ENCODE measurements at places on chromosomes 7 and 10.

- no peak overlapping the region for H3K27ac ChIP-seq
- no peaks in the 10 kb centered on the region for H3K36me3 ChIP-seq
- DNase-seq = no peak
- H3K4me3 ChIP-seq = no peak overlapping the region
Observed at GRCh38 chr10:18690541-18690940, 31.3 kb downstream of the ARL5B start.

GRCh38 chr7:92244808-92245486, 767 bp downstream of the KRIT1 start:
- no peaks in the 10 kb centered on the region for H3K27me3 ChIP-seq
- peaks cover 3% of the 10 kb centered on the region for H3K36me3 ChIP-seq
- peak overlapping the region; percentile 95 for H3K4me3 ChIP-seq
- peak overlapping the region; percentile 98 for H3K27ac ChIP-seq

- H3K36me3 ChIP-seq = peaks cover 4% of the 10 kb centered on the region
- H3K4me1 ChIP-seq = peaks cover 32% of the 10 kb centered on the region
- DNase-seq = no peak
- H3K27me3 ChIP-seq = no peaks in the 10 kb centered on the region
Observed at GRCh38 chr7:105532709-105533460, 884 bp downstream of the RINT1 start.

DNA sequence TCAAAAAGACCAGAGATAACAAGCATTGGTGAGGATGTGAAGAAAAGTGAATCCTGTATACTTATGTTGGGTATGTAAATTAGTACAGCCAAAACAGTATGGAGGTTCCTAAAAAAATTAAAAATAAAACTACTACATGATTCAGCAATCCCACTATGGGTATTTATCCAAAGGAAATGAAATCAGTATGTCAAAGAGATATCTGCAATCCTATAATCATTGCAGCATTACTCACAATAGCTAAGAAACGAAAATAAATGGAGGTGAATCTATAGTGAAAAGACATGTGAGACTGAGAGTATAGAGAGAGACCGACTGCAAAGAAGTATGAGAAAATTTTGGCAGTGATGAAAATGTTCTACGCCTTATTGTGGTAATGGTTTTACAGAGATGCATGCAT, 139.2 kb upstream of the TMEM168 start:
- DNase-seq = no peak
- H3K4me3 ChIP-seq = no peak overlapping the region
- H3K4me1 ChIP-seq = peaks cover 6% of the 10 kb centered on the region
- H3K36me3 ChIP-seq = peaks cover 9% of the 10 kb centered on the region
- H3K27ac ChIP-seq = no peak overlapping the region

DNA sequence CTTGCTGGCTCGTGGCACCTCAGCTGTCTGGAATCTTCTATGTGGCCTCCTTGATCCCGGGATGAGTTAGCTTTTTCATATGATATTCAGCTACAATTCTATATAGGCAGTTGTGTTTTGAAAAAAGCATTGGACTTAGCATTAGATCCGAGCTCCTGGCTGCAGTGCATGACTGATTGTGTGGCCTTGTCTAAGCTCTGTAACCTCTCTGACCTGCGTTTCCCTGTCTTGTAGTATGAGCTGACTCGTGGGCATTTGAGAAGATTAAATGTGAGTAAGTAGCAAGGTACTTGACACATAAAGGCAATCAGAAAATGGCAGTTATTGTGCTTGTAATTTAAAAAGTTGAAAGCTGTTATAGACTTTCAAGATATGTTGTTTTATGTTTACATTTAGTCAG, 85.9 kb downstream of the CCNY start:
- DNase-seq = no peak
- no peaks in the 10 kb centered on the region for H3K27me3 ChIP-seq
- no peak overlapping the region for H3K4me3 ChIP-seq
- peaks cover 37% of the 10 kb centered on the region for H3K4me1 ChIP-seq
- H3K27ac ChIP-seq = no peak overlapping the region

DNA sequence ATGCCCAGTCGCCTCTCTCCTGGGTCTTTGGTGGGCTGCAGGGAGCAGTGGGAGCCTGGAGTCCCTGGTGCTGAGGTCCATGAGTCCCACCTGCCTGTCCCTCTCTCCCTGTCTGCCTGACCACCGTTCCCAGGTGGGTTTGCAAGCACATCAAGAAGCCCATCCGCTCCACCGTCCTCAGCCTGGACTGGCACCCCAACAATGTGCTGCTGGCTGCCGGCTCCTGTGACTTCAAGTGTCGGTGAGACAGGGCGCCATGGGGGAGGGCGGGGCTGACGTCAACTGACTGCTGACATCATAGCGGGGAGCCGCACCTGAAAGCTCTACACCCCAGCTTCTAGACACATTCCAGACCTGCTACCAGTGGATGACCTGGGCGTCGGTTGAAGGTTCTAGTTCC, 15.2 kb downstream of the ARPC1B start:
- peaks cover 59% of the 10 kb centered on the region for H3K36me3 ChIP-seq
- no peak overlapping the region for H3K4me3 ChIP-seq
- peaks cover 54% of the 10 kb centered on the region for H3K4me1 ChIP-seq
- no peaks in the 10 kb centered on the region for H3K27me3 ChIP-seq

DNA sequence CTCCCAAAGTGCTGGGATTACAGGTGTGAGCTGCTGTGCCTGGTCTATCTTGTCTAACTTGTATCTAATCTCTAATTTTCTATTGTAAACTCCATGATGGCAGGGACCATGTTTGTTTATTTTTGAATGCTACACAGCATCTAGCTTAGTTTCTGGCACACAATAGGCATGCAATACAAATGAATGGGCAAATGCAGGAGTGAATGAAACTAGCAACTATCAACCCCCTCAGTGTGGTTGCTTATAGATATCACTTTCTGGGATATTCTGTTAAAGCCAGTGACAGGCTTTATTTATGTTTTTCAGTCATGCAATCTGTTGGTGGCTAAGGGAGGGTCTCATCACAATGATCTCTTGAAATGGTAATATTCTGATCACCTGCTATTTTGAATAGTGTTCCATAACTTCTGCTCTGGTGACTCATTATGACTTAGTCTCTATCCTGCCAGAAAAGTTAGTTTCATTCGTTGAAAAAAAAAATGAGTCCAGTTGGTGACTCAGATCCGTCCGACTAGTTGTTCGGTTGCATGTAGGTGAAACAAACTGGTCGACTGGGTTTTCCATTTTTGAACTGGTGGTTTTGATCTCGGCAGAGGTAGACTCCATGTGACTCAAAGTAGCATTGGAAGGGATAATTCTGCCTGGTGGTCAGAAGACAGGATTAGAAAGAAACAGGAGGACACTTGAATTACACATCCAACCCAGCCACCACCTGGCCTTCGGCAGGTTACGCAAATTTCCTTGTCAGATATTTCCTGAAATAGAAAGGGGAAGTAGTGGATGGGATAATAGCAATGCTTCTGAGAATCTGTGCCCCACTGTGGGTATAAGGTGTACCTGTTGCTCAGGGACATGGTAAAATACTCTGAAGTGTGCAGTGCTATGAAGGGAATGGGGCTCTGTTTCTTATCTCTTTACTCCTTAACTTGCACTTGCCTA, 76.8 kb downstream of the GATA3 start:
- no peak overlapping the region for H3K4me3 ChIP-seq
- no peak overlapping the region for H3K27ac ChIP-seq
- peak; percentile 3 for DNase-seq
- H3K4me1 ChIP-seq = peaks cover 8% of the 10 kb centered on the region
- peaks cover 77% of the 10 kb centered on the region for H3K27me3 ChIP-seq

GRCh38 chr10:16408379-16408778, 28.4 kb upstream of the PTER start:
- DNase-seq = no peak
- no peak overlapping the region for H3K27ac ChIP-seq
- H3K27me3 ChIP-seq = peaks cover 25% of the 10 kb centered on the region
- H3K4me3 ChIP-seq = no peak overlapping the region
- H3K4me1 ChIP-seq = peaks cover 2% of the 10 kb centered on the region

DNA sequence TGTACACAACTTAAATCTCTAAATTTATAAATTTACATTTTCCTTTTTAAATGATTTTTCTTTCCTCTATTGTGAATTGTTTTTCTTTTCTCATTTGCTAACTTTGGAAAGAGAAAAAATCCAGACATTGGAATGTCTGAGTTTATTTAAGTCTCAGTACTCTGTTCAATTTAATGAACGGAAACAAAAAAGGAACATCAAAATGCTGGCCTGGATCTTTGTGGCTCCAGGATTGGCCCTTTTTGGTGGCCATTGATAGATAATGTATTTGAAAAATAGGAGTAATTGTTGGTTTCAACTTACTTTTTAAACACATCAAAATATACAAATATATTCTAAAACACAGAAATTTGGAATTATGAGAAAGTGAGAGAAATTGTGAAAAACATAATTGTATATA, 336.0 kb downstream of the SUGCT start:
- peaks cover 6% of the 10 kb centered on the region for H3K27me3 ChIP-seq
- no peak overlapping the region for H3K4me3 ChIP-seq
- DNase-seq = no peak
- H3K36me3 ChIP-seq = no peaks in the 10 kb centered on the region
